RCC 7860 (cell line): ENCODE measurements at places on chromosomes 13 and 19.

DNA sequence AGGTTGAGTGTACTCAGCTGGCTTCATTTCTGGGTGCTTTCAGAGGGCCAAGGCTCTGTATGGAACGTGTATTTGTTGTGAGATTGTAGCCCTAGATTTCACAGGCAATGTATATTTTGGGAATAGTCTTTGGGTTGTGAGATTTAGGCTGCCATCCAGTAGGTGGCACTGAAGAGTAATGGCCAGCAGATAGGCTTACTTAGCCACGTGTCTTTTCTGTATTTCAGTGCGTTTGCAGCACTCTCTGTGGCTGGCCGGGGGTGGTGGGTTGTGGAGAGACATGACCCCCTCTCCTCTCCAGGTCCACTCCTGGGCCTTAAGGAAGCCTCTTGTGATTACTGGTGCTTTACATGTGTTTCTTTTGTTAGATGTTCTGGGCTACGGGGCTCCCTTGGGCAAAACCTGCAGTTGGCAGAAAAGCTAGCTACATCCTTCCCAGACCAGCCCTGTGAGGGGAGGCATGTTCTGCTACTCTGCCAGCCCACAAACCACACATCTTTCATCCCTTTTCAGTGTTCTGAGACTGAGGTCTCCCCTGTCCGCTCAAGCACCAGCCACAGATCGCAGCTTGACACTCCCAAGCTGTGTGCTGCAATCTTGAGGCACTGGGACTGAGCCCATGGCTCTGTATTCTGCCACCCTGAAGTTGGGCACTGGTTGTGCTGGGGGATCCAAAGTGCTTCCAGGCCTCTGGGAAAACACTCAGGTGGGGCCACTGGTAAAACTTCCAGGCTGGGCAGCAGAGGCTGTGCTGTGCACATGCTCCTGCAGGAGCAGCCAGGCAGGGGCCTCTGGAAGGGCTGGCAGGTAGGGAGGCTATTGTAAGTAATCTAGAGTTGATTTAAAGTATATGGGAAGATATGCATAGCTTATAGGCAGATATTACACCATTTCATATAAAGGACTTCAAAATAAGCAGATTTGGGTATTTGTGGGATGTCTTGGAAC lies 1096.8 kb upstream of the PCDH20 start:
- peak; percentile 9 for DNase-seq

- no peak for DNase-seq
Measured at GRCh38 chr13:110125613-110126272, 181.2 kb downstream of the COL4A1 start.

- DNase-seq = no peak
Measured at GRCh38 chr19:16112778-16113177, 1.1 kb downstream of the RAB8A start.

- no peak for DNase-seq
Measured at GRCh38 chr19:53982611-53983010, 8.8 kb upstream of the CACNG6 start.

GRCh38 chr19:12092065-12092867 lies 27.7 kb downstream of the ZNF844 start:
- DNase-seq = peak; percentile 58

DNA sequence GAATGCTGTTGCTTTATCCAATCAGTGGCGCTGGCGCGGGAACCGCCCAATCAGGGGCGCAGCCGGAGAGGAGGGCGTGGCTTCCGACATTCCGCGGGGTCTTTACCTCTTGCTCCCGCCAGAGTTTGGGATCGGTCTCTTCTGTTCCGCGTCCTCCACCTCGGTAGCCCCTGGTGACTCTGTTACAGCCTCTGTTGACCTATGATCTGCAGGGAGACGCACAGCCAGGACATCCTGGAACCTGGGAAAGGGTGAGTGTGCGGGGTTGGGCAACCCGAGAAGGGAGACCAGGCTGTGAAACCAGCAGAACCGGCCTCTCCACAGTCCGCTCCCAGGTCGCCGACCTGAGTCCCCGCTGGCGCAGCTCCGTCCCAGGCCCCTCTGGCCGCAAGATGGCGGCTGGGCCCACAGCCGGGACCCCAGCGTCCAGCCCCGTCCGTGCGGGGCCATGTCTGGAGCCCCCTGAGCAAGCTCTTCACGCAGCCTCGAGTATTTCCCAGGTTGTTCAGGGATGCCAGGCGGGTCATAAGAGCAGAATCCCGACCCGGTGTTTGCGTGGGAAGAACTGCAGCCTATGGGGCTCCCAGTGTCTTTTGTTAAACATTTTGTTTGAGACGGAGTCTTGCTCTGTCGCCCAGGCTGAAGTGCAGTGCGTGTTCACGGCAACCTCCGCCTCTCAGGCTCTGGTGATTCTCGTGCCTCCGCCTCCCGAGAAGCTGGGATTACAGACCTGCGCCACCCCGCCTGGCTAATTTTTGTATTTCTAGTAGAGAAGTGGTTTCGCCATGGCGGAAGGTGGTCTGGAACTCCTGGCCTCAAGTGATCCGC lies 4.4 kb upstream of the ZNF681 start:
- DNase-seq = peak; percentile 45

DNA sequence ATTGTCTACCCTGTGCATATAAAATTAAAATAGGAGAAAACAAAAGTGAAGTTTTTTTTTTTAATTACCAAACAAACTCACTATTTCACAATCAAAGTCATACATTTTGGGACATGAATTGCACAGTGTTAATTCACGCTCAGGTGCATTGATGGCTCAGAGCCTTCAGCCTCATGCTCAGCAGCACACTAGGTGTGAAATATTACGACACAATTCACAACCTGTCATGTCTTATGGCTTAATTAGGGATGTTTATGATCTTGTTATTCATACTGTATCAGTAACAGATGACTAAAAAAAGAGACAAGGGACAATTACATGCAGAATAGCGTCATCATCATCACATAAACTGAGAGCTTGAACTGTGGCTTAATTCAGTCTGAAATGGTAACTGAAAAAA lies 2005.5 kb upstream of the PCDH20 start:
- no peak for DNase-seq

GRCh38 chr19:30070968-30071632 lies 129.1 kb downstream of the URI1 start:
- no peak for DNase-seq

- DNase-seq = no peak
Measured at GRCh38 chr13:30192320-30193093, 114.8 kb downstream of the KATNAL1 start.

- no peak for DNase-seq
Measured at GRCh38 chr13:56166864-56167263, 973.9 kb upstream of the PRR20A start.

DNA sequence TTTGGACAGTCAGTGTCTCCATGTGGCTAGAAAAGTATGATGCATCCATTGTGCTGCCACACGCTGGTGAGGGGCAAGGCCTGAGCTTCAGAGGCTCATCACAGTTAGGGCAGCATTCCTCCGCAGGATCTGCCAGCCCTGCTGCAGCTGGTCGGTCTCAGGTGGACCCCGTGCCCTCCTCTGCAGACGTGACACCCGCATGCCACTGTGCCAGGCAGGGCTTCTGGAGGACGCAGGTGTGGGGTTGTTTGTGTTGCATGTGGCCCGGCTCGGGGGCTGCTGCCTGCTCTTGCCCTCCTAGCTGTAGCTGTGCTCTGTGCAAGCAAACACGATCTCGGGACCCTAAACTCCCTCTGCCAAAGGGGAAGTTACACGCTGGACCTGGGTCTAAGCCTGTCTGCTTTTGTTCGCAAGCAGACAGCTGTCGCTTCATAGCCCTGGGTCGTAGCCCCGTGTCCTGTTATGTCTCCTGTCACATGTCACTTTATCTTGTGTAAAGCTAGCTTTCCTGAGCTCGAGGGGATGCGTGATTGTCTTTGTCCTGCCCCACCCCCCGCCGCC lies 45.3 kb downstream of the SLC7A9 start:
- DNase-seq = no peak

GRCh38 chr19:35136977-35137702 lies 1.5 kb upstream of the FXYD1 start:
- DNase-seq = no peak

GRCh38 chr13:113959198-113959597 lies 14.7 kb downstream of the C13orf46 start:
- DNase-seq = no peak

GRCh38 chr13:86608701-86609100 lies 809.5 kb upstream of the SLITRK6 start:
- no peak for DNase-seq

- DNase-seq = no peak
Measured at GRCh38 chr13:100362781-100363180, 225.8 kb downstream of the GGACT start.

DNA sequence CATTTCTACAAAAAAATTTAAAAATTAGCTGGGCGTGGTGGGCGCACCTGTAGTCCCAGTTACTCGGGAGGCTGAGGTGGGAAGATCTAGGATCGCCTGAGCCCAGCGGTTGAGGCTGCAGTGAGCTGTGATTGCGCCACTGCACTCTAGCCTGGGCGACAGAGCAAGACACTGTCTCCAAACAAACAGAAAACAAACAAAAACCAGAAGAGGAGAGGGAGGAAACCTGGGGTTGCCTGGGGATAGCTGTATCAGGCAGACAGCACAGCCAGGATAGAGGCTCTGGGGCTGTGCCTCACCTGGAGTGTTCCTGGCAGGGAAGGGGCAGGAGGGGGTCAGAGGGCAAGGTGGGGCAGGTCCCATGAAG lies 2.6 kb upstream of the POLR2E start:
- no peak for DNase-seq

DNA sequence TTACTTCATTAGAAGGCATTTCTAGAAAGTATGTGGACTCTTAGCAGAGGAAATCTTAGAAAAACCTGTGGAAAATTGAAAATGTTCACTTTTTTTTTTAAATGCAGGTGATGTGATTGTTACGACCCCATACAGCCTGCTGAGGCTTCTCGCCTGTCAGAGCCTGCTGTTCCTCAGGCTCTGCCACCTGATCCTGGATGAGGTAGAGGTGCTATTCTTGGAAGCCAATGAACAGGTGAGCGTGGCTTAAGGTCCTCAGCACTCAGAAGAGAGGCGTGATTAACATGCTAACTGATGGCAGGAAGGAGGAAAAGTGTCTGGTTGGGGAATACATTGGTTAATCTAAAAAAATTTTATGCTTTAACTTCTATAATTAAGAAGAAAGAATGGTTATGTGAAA lies 71.4 kb downstream of the SLC7A9 start:
- no peak for DNase-seq

DNA sequence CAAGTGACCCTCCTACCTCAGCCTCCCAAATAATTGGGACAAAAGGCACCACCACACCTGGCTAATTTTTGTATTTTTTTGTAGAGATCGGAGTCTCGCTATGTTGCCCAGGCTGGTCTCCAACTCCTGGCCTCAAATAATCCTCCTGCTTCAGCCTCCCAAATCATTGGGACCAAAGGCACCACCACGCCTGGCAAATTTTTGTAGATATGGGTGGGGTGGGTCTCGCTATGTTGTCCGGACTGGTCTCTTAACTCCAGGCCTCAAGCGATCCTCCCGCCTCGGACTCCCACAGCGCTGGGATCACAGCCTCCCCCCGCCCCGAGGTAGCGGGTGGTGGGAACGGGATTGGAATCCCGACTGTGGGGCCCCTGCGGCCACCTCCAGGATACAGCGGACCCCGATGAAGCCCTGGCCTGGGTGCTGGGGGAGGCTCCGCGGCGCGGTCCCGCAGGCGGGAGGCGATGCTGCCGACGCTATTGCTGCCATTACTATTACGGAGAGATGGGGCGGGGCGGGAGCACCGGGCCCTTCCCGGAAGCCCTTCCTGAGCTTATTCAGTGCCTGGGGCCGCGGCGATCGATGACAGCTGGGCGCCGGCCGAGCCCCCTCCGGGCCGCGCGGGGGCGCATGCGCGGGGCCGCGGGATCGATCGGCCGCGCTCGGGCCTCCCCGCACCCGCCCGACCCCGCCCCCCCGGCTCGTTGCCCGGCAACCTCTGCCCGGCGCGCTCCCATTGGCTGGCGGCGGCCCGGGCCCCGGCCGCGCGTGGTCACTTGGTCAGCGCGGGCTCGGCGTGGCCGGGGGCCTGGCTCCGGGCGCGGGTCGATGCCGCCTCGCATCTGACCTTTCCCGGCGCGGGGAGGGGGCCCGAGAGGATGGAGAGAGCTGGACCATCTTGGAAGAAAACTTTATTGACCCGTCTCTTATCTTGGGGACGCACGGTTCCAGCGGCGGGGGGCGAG lies 27.9 kb upstream of the ONECUT3 start:
- DNase-seq = no peak
